ENCODE measurements at places on chromosomes 5 and 9.

- DNase-seq, result no peak
Observed at GRCh38 chr9:133253268-133253667, 21.7 kb downstream of the ABO start.

DNA sequence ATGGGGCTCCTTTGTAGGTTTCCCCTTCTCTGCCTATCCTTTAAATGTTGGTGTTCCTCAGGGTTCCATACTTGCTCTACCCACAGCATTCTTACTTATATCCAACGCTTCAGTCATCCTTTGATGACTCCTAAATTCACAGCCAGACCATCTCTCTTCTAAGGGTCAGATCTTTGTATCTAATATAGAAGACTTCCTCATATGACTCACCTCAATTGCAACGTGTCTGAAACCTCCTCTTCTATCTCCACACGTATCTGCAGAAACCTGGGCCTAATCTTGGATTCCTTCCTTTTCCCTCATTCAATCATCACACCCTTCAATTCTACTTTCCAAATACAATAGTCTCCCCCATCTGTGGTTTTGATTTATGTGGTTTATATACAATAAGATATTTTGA, 68.3 kb downstream of the HMGCR start:
- DNase-seq, result peak; percentile 19

DNA sequence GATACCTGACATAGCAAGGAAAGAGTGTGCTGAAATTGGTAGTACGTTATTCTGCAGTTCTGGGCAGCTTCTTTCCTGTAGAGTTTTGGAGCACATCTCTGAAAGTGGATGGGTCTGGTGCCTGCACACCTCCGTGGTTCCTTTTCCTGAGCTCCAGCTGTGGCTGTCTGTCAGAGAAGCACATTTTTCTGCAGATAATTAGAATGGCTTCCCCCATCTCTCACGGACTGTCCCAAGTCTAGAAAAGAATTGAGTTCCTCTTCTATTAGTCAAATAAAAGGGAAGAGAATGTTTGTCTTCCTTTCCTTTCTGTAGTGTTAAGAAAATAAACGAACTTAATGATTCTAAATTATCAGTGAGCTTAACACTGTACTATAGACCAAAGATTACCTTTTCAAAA, 55.7 kb downstream of the VCAN start:
- peak; percentile 31 for DNase-seq

GRCh38 chr5:77129391-77129990, 42.4 kb upstream of the ZBED3 start:
- DNase-seq, result peak; percentile 30

- DNase-seq, result no peak
Observed at GRCh38 chr5:148408092-148408491, 24.3 kb downstream of the FBXO38 start.

Data from suppressor macrophage treated with lipopolysaccharide for 1 hour (primary cell).